Kidney epithelial cell (primary cell): ENCODE measurements at places on chromosomes 5 and 9. TPM values are rescaled to one million over a fixed set of nuclear protein-coding genes. Genes with fewer than 3 reads are reported as not detected.

The SCGB3A2 gene
- not detected in 2 replicates for total RNA-seq

DNA sequence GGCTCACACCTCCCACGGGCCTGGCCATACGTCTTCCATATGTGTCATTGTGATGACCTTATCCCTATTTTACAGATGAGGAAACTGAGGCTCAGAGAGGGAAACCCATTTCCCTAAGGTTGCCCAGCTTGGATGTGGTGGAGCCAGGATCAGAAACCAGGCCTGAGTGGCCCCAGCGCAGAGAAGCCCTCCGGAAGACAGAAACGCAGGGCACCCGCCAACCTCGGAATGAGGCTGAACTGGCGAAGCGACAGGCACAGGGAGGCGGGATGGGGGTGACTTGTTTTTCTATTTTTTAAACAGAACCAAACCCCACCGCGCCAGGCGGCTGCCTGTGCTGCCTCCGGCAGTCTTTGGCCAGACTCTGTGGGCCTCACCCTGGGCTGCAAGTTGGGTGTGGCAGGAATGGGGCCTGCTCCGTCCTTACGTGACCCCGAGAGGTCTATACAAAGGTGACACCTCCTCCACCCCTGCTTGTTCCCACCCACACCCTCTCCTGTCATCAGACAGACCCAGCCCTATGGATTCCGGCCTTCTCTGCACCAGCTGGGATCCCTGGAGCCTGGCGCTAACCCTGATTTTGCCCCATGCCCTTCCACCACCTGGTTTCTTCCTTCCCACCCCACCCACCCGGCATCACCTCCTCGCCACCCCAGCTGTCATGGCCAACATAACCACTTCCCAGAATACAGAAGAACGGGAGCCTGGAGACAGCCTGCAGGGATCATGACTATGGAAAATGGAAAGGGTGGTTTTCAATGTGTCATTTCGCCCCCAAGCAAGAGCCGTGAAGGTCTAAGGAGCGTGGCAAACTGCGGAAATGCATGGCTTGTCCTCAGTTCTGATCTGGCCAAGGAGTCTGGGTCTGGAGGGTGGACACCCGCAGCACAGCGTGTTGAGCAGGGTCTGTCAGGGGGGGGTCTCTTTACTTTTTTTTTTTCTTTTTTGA, 23.6 kb downstream of the PLPP7 start:
- no peak for DNase-seq

DNA sequence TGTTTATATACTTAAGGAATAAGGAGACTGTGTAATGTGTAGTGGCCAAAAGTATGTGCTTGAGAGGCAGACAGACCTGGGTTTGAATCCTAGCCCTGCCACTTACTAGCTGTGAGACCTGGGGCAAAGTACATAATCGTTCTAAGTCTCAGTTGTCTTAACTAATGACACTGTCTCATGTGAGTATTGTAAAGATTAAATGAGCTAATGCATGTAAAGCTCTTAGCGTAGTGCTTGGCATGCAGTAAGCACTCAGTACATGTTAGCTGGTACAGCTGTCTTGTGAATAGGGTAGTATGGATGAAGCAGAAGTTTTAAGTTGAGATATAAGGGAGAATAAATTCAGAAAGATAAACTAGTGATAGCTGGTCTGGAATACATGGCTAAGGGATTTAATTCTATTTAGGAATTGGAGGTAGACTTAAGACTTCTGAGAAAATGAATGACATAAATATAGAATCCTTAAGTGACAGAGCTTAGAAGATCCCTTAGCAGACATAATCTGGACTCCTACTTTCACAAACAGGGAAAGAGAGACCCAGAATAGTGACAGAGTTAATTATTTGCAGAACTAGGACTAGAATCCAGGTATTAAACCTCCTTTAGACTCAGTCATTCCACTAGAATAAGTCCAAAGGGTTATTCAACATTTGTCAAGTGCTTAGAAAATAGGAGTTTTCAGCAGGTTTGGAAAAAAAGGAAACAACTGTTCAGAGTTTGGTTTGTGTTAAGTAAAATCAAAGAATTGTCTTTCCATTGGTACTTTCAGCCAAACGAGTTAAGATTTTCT, 13.1 kb downstream of the GPR21 start:
- no peak for DNase-seq

- DNase-seq = no peak
These were observed 357.2 kb downstream of the MTRR start for GRCh38 chr5:8226148-8226547.
